HepG2 (cell line): ENCODE measurements at places on chromosomes 3 and 15.

DNA sequence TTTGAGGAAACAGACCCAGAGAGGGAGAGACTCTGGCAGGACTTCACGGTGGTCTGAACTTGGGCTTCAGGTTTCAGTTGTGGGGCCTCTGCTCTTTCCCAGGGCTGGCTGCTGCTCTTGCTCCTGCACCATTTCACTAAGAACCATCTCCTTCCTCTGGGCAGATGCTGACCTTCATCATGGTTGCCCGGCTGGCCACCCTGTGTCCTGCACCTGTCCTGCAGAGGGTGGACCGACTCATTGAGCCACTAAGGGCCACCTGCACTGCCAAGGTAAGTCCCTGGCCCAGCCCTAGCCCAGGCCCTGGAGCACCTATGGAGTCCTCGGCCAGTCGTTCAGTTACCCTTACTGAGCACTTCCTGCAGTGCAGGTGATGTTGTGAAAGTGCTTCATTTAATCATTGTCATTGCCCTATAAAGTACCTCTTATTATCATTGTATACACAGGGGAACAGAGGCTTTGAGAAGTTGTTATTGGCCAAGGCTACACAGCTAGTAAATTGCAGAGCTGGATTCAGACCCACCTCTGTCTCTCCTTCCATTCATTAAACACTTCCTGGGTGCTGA lies 10.0 kb downstream of the RPL32 start:
- no peak for DNase-seq

- DNase-seq: peak; percentile 39
Observed at GRCh38 chr3:132726341-132726823, 4.2 kb upstream of the NPHP3 start.

DNA sequence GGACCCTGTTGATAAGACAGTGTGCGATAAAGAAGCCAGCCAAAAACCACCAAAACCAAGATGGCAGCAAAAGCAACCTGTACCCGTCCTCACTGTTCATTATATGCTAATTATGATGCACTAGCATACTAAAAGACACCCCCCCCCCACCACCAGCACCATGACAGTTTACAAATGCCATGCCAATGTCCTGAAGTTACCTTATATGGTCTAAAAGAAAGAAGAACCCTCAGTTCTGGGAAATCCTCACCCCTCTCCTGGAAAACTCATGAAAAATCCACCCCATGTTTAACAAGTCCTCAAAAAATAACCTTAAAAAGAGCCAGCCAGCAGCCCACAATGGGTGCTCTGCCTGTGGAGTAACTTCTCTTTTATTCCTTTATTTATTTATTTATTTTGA lies 48.4 kb upstream of the ZNF280D start:
- no peak for DNase-seq

DNA sequence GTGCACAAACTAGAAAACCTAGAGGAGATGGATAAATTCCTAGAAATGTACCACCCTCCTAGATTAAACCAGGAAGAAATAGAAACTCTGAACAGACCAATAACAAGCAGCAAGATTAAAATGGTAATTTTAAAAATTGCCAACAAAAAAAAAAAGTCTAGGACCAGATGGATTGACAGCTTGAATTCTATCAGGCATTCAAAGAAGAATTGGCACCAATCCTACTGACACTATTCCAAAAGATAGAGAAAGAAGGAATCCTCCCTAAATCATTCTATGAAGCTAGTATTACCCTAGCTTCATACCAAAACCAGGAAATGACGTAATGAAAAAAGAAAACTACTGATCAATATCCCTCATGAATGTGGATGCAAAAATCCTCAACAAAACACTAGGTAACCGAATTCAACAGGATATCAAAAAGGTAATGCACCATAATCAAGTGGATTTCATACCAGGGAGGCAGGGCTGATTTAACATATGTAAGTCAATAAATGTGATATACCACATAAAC lies 10.1 kb upstream of the CCR1 start:
- DNase-seq: no peak

DNA sequence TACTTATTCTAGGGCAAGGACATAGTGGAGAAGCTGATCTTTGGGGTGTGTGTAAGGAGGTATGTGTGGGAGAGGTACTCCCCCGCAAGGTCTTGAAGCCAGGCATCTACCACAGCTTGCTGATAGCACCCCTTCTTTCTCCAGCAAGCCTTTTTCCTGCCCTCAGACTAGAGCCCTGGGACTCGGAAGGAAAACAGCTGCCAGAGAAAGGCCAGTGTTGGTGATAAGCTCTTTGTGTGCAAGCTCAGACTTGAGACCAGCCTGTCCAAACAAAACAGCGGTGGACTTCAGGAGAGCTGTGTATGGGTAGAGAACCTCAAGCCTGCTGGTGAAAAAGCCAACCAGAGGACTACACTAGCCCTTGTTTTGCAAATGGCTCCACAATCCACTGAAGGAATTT lies 1028.6 kb downstream of the MCTP2 start:
- DNase-seq: no peak

DNA sequence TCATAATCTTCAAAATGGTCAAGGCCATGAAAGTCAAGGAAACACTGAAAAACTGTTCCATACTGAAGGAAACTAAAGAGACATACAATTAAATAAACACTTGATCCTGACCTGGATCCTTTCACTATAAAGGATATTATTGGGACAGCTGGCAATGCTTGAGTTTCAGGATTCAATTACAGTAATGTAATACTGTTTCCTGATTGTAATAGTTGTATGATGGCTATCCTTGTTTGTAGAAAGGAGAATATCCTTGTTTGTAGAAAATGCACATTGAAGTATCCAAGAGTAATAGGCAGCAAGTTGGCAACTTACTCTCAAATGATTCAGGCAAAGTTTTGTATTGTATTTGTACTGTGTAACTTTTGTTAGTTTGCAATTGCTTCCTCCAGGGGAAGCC lies 4.6 kb downstream of the CIDEC start:
- no peak for DNase-seq

- no peak for DNase-seq
Observed at GRCh38 chr3:31752305-31753049, 219.8 kb downstream of the STT3B start.

- DNase-seq: no peak
Observed at GRCh38 chr3:145981056-145981455, 179.9 kb downstream of the PLOD2 start.

DNA sequence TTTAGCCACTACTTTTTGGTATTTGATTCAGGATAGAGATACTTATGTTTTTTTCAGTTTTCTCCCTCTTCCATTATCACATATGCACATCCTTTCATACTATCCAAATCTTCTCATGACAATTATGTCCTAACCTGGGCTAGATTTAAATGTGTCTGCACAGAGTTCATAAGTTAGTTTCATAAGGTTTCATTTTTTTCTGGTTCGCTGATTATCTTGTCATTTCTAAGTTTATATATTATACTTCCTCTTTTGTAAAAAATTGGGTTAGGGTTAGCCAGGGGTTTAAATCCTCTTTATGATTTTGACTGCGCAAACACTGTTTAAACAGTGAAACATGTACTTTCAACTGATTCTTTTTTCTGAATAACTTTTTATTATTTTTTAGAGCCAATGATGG lies 148.6 kb downstream of the SST start:
- no peak for DNase-seq

GRCh38 chr3:75248974-75249373 lies 415.2 kb upstream of the FRG2C start:
- DNase-seq: no peak
